ENCODE measurements at places on chromosomes 13 and 19.

DNA sequence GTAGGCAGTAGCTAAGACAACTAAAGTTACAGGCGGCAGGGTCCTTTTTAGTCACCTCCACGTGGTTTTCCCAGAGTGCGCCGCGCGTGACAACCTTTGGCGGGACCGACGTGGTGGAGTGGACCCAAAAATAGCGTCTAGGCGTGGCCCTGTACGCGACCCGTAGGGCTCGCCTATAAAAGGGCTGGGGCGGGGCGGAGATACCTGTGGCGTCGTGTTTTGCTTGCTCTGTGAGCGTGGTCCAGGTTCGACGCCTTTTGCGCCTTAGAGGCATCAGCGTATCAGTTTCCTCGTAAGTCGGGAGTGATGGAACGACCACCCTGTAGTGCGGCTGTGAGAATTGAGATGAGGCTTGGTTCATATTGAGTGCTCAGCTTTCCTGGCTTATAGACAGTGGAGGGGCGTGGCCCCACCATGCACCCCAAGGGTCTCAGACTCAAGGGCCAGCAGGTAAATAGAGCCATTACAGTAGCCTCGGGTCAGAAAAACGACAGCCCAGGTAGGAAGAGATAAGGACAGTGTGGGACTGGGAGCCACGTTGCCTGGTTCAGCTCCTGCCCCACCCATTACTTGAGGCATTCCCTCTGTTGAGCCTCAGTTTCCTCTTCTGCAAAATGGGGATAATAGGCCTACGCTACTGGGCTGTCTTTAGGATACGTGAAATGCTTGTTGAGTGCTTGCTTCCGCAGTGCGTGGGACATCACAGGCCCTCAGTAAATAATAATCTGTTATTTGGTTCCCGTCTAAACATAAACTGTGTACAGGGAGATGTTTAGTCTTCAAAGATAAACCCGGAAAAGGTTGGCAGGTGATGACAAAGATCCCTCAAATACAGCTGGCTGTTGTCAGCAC, 693 bp upstream of the TMED1 start:
- DNase-seq = no peak

DNA sequence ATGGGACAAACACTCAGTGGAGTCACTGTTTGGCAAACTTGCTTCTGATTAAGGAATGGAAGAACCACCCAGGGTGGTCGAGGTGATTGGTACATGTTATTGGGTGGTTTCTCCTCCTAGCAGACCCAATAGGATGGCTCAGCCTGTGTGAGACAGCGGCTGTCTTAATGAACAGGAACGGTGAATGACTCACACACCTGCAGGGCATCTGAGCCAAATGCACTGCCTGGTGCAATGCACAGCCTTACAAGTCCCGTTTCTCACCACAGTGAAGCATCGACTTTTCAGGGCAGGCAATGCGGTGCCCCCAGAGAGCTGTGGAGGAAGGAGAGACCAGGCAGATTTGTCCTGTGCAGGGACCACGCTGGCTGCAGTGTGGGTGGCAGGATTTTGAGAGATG, 238.5 kb downstream of the FGF9 start:
- DNase-seq = no peak

DNA sequence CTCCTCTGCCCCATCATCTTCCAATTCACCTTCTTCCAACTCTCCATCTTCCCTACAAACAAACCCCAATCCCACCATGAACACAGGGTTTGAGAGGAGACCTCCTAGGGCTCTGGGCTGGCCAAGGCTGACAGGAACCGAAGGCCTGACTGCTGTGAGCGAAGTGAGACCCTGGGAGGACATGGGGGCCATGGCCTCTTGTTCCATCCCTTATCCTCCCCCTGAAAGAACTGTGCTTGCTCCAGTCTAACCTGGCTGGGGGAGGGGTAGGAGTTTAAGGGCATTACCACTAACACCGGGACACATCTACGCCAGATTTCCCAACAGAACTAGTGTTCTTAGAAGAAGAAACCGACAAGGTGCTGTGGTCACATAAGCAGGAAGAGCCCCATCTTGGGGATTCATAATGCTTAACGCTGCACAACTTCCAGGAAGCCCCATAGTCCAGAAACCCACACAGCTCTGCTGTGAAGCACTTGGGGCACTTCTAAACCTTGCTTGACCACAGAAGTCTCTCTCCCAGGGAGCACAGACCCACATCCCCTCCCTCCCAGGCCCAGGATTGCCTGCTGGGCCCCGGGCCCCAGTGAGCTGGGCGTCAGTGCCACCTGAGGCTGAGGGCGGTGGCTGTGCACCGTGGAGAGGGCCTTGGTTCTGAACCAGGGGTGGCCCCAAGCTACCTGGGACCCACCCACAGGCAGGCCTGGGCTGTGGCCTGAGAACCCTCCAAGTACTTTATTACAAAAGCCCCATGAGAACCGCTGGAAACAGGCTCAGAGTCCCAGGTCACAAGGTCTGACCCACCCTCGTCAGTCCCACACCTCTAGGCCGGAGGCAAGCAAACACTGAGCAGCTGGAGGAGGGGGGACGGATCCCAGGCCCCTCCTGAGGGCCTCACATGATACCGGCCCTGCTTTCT, 18.8 kb downstream of the ZC3H4 start:
- DNase-seq = no peak

- DNase-seq = no peak
Measured at GRCh38 chr19:40143612-40144011, 47.6 kb upstream of the MAP3K10 start.

DNA sequence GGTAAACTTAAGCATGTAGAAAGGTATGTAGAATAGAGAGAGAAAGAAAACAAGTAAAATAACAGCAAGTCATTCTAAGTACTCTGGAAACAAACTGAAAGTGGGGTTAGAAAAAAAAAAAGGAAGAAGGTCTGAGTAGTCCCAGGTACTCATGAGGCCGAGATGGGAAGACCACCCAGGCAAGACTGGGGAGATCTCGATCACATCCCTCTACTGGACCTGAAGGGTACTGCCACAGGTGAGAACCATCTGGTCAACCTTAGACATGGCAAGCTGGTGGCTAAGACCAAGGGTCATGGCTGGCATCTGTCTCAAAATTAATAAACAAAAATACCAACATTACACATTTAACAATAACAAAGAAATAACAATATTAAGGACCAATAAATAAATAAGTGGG, 36.3 kb upstream of the ZNF724 start:
- no peak for DNase-seq

GRCh38 chr19:38557205-38557799, 60.5 kb downstream of the MAP4K1 start:
- no peak for DNase-seq

All from GM04504 (cell line).